ENCODE measurements at places on chromosomes 13 and 19.

DNA sequence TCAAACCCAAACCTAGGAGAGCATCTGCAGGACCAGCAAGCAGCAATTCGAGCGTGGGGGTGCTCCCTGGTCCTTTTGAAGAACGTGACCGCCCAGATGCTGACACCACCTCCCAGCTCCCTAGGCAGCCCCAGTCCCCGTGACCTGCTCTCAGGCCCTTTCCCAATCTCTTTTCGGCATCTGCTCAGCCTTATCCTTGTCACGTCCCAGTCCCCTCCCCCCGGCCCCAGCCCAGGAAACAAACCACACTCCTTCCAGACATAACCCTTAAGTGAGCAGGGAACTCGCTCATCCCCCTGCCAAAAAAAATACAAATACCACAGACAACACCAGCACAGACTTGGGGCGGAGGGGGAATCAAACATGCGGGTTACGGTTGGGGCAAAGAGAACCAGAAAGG, 3.3 kb downstream of the MLLT1 start:
- DNase-seq = no peak

GRCh38 chr19:32168606-32169005, 176.8 kb upstream of the ZNF507 start:
- no peak for DNase-seq

DNA sequence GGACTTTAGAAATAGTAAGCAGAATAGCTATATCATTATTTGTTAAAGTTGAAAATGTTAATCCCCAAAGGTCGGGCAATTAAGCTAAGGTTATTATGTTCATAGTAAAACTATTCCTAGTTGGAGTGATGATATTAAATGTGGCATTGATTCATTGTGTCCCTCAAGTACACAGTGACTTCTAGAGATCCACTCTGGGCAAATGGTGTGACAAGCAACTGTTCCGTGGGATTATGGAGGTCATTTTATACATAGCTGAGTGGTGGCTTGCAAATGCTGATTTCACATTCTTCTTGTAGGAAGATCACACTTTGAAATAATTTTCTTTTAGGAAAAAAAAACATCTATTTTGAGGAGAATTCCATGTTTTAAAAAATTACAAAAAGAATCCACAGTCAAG, 317.8 kb downstream of the ATP8A2 start:
- no peak for DNase-seq

DNA sequence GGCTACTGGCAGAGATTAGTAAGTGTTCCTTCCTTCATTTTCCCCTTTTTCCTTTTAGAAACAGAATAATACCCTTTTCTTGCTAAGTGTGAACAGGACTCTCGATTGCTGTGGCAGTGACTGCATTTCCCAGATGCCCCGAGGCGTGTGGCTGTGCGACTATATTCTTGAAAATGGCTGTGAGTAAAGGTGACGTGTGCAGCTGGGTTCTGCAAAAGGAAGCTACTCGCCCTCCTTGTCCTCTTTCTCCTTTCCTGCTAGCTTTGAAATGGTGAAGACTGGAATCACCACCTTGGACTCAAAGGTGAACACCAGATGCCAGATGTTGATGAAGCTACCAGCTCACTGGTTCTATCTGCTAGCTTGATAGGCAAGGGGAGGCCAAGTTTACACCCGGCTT, 121.4 kb downstream of the MIPEP start:
- no peak for DNase-seq

- DNase-seq = no peak
Measured at GRCh38 chr19:50906217-50906616, 5.0 kb downstream of the KLK4 start.

DNA sequence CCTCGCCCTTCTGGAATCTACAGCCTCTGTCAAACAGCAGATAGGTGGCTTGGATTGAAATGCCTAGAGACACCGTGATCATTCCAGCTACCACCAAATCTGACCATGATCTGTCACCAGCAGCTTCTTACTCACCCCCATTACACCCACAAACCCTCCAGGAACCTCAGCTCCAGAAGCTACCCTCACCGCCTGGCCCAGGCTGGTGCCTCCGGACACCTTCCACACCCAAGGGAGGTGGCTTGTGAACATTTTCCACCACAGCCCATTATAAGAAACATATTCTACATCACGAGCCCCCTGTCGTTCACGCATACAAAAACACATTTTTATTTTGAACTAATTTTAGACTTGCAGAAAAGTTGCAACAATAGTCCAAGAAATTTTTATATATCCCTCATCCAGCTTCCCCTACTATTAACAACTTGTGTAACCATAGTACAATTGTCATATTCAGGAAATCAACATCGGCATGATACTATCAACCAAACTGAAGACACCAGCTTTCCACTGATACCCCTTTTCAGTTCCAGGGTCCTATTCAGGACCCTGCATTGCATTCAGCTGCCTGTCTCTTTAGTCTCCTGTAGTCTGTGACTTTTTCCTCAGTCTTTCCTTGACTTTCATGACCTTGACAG, 15.4 kb upstream of the UBE2L5 start:
- no peak for DNase-seq

- no peak for DNase-seq
Measured at GRCh38 chr13:77429320-77430142, 102.6 kb upstream of the MYCBP2 start.

DNA sequence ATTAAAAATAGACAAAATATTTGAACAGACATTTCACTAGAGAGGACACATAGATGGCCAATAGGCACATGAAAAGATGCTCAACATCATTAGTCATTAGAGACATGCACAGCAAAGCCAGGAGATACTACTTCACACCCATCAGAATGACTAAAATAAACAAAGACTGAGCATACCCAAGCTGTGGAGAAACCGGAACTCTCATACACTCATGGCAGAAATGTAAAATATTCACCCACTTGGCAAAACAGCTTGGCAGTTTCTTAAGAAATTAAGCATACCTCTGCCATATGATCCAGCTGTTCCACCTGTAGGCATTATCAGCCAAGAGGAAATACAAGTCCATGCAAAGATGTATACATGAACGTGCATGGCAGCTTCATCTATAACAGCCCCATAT, 213.4 kb downstream of the TSHZ3 start:
- no peak for DNase-seq

- DNase-seq = no peak
Measured at GRCh38 chr19:6239401-6239844, 40.4 kb downstream of the MLLT1 start.

DNA sequence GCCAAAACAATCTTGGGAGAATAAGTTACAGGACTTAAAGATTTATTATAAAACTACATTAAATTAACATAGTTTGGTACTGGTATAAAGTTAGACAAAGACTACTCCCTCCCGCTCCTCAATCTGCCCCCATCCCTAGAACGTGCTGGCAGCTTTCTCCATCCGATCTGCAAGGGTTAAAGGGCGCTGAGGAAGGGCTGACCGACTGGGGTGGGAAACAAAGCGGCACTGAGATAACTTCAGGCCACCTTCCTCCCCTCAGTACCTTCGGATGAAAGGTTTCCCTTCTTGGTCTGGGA, 790 bp upstream of the SUGT1 start:
- DNase-seq = no peak

- no peak for DNase-seq
Measured at GRCh38 chr19:1481893-1482360, 2.9 kb upstream of the C19orf25 start.

DNA sequence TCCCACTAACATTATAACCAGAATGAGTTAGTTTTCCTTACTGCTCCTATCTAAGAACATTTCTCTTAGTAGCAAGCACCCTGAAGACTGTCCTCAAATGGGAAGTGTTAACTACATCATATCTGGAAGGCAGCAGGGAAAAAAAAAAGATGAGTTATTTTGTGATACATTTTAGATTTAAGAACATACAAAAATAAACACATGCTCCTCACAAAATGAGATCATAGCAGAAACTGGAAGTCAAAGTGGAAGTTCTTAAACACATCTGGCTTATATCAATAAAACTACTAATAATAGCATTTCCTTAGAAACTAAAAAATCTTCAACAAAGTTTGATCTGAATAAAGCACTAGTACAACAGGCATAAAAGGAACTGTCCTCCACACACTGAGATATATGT, 70.4 kb downstream of the SLITRK6 start:
- DNase-seq = no peak

DNA sequence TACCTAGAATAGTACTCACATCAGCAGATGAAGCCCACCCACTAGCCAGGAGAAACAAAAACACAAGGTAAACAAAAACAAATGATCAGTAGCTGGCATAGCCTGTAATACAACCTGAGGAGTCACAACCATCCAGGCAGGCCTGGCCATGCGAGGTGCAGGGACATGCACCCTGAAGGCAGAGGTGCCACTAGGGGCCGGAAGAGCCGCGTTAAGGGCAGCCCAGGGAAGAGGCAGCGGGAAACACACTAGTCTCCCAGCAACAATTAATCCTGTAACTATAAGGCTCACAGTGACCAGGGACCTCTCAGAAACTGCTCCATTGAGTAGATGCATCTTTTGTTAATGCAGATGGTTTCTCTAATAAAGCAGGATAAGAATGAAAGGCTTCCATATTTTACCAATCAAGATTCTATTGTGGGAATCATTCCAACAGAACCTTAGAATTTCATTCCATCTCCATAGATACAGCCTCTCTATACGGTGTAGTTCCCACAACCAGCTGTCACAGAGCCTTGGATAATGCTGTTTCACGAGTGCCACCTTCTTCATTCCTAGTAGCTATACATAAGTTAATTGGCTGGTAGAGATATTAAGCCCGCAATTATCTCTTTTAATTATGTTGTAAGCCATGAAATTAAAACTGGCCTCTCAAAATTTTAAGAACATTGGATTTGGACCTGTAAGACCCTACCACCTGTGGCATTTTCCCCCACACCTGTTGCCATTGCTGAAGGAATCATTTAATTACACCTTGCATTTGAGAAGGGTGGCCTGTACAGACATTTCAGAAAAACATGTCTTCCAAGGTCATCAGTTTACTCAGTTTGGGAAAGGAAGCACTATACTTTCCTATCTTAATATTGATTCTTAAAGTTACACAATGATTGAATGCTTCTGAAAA, 28.7 kb downstream of the ANKRD10 start:
- no peak for DNase-seq

DNA sequence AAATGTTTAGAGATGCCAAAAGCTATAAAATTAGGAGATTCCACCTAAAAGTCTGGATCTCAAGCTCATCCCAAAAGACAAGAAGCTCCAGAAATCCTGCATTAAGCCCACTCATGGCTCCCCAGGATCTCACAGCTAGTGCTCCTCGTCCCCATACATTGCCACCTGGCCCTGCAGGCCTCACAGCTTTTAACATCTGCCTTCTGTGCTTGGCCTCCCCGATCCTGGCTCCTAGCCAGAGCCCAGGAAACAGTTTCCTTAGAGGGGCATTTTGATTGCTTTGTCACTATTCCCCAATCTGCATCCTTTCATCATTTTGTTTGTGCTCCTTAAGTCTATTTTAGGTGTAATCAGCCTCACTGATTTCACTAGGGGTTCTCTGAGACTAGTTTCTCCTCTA, 14.5 kb upstream of the DCT start:
- no peak for DNase-seq

DNA sequence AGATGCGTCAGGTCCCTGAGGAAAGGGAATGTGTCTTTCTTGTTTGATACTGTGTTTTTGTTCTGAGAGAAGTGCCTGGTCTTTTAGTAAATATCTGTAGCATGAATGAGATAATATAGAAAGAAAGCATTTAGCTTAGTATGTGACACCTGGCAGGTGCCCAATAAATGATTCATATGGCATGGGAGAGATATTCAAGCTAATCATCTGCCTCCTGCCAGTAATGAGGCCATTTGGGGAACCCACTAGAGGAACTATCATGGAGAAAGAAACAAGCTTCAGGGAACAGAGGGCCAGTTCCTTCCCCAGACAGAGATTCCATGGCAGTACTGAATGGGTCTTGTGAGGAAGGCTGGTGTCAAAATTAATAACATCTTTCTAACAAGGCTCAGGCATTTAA, 603.9 kb downstream of the DCT start:
- no peak for DNase-seq

All from cortex of kidney (tissue), 1 donor.